CD4-positive, alpha-beta T cell treated with Interleukin-21 for 1 hour (primary cell): ENCODE measurements at places on chromosomes 11 and 22.

GRCh38 chr11:108224911-108225786 is 2.3 kb downstream of the ATM start:
- DNase-seq = peak; percentile 84

GRCh38 chr11:14973621-14974514 is 1.7 kb upstream of the CALCA start:
- DNase-seq = peak; percentile 9

DNA sequence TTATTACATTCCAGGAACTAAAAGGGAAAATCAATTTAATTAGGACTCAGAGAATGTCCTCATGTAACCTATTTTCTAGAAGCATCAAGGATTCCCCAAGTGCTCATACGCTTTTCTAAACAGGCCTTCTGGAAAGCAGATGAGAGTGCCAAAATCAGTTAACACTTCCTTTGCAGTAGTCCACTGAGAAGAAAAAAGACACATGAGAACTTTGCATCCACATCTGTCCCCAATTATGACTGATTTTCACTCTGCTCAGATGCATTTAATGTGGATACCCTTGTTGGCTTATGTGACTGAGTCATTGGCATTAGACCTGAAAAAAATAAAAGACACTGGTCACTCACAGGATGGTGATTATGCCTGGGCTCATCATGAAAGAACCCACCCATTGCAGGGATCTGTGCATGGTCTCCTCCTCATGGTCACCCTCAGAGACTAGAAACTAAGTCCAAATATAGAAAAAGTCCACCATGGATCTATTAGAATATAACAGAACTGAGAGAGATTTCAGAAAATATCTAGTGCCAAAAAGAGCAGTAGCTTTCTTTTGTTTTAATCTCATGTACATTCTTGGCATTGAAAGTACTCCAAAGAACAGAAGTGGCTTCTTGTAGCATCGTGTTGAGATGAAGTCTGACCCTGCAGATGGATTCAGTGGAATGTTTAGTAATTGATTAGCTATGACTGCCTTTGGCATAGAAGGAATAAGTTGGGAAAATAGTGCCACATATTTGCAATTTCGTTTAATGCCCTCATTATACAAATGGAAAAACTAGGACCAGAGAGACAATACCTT is 48.8 kb upstream of the FIBIN start:
- no peak for DNase-seq

DNA sequence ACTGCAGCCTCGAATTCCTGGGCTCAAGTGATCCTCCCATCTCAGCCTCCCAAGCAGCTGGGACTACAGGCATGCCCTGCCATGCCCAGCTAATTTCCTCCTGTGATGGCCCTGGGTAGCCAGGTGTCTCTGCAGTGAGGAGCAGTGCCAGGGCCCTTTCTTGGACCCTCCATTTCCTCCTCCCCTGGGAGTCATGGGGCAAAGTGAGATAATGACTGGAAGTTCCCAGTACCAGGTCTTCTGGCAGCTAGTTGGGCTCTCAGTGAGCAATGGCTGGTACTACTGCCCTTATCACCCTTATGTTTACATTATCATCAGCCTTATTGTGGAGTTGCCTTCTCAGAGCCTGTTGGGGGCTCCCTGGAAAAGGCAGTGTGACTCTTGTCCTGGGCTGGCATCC is 17.6 kb downstream of the DAGLA start:
- DNase-seq = no peak

DNA sequence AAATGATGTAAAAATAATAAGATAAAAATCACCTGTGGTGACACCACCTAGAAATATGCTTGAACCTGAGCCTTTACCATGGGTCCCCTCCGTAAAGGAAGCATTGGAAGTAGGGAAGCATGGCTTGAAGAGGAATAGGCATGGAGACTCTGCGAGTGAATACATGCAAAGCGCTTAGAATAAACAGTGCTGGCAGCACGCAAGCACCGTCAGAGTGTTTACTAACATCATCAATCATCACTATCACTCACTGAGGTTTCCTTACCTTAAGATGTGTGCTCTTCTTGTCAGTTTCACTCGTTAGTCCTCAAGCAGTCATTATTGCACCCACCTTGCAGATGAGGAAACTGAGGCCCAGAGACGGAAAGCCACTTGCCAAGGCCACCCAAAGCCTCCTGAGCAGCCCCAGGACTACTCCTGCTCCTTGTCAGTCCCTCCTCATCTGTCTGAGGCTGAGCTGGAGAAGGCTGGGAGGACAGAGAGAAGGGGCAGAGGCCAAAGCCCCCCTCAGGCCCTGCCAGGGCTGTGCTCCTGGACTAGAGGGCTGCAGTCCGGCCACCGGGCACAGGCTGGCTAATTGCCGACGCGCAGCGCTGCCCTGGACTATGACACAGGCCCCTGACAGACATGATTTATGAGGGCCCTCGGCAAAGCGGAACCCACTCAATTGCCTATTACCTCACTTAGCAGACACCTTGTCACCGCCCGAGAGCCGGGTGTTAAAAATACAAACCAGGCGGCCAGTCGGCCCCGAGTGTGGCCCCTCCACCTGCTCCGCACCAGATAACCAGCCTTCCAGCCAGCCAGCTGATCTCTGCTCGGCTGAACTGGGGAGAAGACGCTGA is 168.9 kb downstream of the MN1 start:
- no peak for DNase-seq

- DNase-seq = no peak
These were observed 76.4 kb downstream of the YAP1 start for GRCh38 chr11:102186551-102187191.

GRCh38 chr11:33579101-33579500 is 121.5 kb downstream of the C11orf91 start:
- DNase-seq = no peak

GRCh38 chr11:34721646-34722045 is 100.8 kb downstream of the EHF start:
- no peak for DNase-seq

DNA sequence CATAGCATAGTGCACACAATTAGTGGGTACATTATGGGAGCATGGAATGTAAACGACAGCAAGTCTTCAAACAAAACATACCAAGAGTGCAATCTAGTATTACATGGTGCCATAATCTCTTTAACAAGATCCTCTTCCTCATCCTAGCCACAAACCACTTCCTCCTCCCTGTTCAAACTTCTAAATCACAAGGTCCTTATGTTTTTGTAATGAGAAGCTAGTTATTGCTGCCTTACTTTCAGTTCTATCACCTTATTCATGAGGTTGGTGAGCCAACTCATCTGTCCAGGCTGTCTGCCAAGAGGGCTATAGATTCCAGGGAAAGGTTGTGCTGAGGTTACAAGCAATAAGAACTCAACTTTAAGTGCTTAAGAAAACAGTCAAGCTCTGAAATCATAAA is 195.4 kb upstream of the ARHGAP20 start:
- DNase-seq = peak; percentile 21

DNA sequence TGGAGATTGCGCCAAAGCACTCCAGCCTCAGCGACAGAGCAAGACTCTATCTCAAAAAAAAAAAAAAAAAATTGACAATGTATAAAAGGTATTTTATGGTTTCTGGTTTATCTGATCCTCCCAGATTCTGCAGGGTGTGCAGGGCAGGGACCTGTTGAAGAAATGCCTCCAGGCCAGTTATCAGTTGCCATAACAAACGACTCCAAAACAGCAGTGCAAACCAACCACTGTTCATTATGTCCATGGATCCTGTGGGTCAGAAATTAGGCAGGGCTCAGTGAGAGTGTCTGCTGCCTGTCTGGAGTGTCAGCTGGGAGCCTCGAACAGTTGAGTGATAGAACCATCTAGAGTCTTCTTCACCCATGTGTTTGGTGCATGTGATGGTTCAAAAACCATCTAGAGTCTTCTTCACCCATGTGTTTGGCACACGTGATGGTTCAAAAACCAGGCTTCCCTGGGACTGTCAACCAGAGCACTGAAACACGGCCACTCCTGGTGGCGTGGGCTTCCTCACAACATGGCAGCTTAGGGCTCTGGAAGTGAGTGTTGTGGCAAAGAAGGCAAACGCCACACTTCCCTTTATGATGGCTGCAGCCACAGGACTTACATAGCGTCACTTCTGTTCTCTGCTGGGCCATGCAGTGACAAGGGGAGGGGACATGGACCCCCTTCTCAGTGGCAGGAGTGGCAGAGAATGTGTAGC is 115.1 kb upstream of the CRYBB3 start:
- no peak for DNase-seq

DNA sequence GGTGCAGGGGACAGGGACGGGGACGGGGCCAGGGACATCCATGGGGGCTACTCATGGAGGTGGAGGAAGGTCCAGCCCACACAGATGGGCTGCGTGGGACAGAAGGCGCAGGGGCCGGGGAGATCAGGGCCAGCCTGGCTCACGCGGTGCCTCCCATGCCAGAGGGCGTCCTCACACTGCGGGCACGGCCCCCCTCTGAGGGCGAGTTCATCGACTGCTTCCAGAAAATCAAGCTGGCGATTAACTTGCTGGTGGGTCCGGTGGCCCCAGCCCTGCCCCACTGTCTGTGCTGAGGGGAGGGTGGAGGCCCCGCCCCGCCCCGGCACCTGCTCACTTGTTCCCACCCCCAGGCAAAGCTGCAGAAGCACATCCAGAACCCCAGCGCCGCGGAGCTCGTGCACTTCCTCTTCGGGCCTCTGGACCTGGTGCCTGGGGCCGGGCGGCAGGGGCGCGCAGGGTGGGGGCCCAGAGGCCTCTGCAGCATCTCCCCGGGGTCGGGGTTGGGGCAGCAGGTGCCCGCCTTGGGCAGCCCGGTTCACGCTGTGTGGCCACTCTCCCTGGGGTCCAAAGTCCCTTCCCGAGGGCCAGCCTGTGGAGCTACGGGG is 15.8 kb downstream of the EPS8L2 start:
- DNase-seq = peak; percentile 61

- DNase-seq = no peak
These were observed 121.8 kb upstream of the PAX6 start for GRCh38 chr11:31932879-31933278.

DNA sequence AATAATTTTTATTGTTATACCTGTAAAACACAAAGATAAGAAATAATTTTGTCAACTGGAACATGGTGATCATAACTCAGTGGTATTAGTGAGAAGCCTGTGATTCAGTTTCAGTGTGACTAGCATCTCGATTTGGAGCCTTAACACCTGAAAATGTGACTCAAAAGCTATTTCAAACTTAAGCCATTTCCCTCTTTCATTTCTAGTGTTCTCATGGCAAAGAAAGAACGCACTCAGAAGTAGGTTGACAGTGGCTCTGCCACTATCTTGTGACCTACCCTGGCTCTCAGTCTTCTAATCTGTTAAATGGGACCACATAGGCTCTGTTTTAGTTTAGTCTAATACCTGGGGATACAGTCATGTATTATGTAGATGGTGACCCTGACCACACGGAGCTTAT is 62.7 kb downstream of the ISX start:
- DNase-seq = no peak

GRCh38 chr11:74371269-74372052 is 26.8 kb downstream of the PGM2L1 start:
- no peak for DNase-seq

GRCh38 chr11:48020092-48020755 is 39.9 kb downstream of the PTPRJ start:
- DNase-seq = peak; percentile 72

- no peak for DNase-seq
These were observed 118.1 kb upstream of the ARHGAP20 start for GRCh38 chr11:110830344-110830743.

DNA sequence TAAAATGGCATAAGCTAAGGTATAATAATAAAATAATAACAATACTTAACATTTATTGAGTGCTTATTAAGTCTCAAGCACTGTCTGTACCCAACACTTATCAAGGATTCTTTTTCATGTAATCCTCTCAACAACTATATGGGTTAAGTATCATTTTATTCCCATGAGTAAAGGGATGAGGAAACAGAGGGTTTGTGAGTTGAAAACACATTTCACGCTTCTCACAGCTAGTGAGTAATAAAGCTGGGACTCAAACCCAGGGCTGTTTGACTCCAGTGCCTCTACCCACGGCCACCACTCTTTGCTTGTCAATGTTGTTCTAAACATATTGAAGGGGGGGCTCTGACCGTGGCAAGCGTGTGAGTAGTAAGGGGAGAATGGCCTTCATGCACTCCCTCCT is 8.7 kb downstream of the CD3E start:
- DNase-seq = no peak

- DNase-seq = no peak
These were observed 63.9 kb downstream of the RPL27A start for GRCh38 chr11:8746331-8746974.

- no peak for DNase-seq
These were observed 1.8 kb upstream of the FAR1 start for GRCh38 chr11:13666708-13667107.

GRCh38 chr11:35752115-35752514 is 89.5 kb downstream of the TRIM44 start:
- DNase-seq = no peak

- DNase-seq = no peak
These were observed 357.7 kb downstream of the BUD13 start for GRCh38 chr11:116415095-116415494.

GRCh38 chr22:37044634-37045625 is 6.6 kb upstream of the KCTD17 start:
- DNase-seq = no peak

- no peak for DNase-seq
These were observed 11.0 kb downstream of the OR51E1 start for GRCh38 chr11:4654635-4655369.

GRCh38 chr11:72808331-72808798 is 5.8 kb upstream of the ATG16L2 start:
- no peak for DNase-seq

DNA sequence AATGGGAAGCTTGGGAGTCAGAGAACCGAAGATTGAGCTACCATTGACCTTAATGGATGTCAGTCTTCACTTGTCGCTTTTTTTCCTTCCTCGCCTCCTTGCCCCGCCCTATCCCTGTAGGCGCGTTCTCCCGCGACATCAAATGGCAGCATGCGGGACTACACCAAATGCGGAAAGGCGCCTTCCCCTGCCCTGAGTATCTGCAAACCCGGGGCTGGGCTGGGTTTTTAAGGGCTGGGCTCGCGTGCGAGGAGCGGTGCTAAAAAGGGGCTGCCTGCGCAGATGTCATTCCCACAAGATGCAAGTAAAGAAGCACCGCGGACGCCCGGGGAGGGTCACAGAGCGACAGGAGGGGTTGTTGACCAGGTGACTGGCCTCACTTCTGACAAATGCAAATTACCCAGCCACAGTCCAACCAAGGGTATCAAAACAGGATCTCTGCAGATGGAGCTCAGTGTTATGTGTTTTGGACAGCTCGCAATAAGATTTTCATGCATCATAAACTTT is 4.7 kb upstream of the FAM111B start:
- peak; percentile 59 for DNase-seq

- peak; percentile 48 for DNase-seq
These were observed 179.0 kb downstream of the GRM5 start for GRCh38 chr11:88886796-88887195.

DNA sequence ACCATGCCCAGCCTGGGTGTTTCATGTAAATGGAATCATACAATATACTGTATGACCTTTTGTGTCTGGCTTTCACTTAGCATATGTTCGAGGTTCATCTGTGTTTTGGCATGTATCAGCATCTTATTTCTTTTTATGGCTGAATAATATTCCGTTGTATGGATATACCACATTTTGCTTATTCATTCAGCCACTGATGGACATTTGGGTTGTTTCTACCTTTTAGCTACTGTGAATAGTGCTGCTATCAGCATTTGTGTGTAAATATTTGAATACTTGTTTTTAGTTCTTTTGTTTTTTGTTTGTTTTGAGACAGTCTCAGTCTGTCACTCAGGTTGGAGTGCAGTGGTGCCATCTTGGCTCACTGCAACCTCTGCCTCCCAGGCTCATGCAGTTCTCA is 35.7 kb downstream of the KDM2A start:
- no peak for DNase-seq
